ENCODE measurements at places on chromosomes 6 and 20.

- no peak for DNase-seq
Measured at GRCh38 chr6:54801669-54802068, 44.9 kb upstream of the FAM83B start.

DNA sequence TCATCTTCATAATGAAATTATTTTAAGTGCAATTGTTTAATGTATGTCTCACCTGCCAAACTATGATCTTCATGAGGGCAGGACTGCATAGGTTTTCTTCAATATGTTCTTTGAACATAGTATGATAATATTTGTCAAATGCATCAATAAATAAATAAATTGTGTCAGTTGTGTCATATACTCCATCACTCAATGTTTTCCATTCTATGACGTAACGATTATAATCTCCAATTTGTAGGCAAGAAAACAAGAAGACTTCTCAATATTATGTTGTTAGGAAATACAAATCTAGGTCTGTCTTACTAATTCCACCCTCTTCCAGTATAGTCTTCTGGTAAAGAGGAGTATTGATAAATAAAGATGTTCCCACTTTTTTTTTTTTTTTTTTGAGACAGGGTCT is 858.1 kb downstream of the MAFB start:
- no peak for DNase-seq

- DNase-seq = no peak
Measured at GRCh38 chr20:18908109-18908508, 94.5 kb downstream of the SCP2D1 start.

DNA sequence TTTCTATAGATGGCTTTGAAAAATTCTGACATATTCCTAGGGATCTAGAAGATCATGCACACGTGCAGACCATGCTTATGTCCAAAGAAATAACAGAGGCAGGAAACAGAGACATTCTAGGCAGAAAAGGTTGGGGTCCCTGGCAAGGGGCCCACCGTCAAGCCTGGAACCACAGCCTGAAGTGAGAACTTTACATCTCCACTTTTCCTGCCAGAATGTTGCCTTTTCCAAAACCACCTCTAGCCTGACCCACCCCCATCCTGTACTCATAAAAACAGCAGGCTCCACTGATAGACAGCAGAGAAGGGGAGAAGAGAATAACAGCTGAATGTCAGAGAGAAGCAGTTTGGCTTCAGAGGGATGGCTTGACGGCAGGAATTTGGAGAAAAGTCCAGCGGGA is 257.3 kb upstream of the NT5E start:
- DNase-seq = no peak

DNA sequence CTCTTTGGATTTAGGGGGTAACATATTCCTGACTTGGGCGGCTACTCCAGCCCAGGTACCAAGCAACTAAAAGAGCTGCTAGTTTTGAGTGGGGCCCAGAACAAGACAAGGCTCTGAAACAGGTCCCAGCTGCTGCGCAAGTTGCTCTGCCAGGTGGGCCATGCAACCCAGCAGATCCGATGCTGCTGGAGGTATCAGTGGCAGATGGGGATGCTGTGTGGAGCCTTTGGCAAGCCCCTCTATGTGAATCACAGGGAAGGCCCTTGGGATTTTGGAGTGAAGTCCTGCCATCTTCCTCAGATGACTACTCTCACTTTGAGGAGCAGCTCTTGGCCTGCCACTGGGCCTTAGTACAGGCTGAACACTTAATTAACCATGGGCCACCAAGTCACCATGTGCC is 43.7 kb upstream of the VSX1 start:
- no peak for DNase-seq

DNA sequence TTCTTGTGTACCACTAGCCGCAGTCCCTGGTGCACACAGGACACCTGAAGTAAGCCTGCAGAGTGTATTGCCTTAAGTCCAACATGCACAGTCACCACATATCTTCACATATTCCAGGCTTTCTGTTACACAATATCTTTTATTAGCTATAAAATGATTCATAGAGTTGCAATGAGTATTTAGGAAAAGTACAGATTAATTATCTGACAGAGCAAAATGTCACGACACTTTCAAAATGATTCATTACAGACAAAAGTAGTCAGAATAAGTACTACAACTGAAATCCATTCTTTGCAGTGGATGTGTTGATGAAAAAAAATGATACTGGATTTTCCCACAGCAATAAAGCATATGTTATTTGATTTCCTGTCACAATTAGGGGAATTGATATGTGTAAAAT is 199.5 kb upstream of the ASCC3 start:
- DNase-seq = no peak

GRCh38 chr6:90107371-90107770 is 189.3 kb downstream of the BACH2 start:
- DNase-seq = no peak

DNA sequence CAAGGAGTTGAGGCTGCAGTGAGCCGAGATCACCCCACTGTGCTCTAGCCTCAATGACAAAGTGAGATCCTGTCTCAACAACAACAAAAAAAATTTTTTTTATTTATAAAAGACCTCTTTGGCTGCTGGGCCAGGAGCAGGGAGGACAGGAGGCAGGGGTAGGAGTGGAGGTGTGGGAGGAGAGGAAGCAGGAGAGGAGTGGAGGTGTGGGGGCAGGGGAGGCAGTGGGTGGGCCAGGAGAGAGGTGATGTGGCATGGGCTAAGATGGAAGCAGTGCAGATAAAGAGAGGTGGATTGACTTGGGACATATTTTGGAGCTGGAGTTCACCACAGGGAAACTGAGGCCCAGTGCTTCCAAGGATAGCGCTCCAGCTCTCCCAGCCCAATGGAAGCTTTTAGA is 13.4 kb upstream of the CSNK2A1 start:
- DNase-seq = no peak

DNA sequence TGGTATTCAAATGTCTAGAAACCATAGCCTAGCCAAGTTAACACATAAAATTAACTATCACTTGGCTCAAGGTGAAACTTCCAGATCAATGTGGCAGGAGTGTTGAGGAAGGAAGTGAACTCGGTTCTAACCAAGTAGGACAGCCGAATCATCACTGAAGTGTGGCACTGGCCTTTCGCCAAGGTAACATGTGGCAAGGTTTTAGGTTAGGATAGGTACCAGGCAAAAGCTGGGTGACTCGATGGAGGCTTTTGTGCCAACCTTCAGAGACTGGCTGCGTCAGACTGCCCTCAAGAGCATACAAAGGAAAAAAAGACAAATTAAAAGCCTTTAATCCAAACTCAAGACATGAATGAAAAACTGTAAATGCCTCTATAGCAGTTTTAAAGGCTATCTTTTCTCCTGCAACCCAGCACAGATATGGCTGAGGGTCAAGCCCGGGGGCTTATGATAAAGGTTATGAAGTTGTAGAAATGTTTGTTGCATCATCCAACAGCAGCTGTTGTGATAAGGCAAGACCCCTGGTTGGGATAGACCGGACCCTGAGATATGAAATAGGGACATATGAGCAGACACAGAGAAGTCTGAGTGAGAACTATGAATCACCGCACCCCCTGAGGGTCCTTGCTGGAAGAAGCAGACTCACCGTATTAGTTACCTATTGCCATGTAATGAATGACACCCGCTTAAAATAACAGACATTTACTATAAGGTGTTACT is 11.9 kb downstream of the PSMB9 start:
- DNase-seq = no peak

- DNase-seq = no peak
Measured at GRCh38 chr6:92147246-92147645, 1272.1 kb downstream of the EPHA7 start.

DNA sequence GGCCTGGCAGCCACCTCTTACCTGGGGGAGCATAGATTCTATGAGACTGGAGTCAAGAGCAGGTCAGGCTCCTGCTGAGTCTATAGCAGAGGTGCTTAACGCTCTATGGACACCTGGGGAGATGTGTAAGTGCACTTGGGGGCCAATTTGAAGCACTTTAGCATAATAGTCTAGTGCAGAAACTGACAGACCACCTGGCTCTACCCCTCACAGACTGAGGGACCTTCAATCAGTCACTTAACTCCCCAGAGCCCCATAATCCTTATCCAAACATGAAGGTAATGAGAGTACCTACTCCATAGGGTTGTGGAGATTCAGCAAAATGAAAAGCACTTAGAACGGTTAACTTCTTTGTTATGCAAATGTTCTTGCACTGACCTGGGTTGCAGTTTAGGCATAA is 87.3 kb upstream of the SLC22A16 start:
- peak; percentile 27 for DNase-seq

- DNase-seq = no peak
Measured at GRCh38 chr6:152993431-152993830, 9.1 kb downstream of the MTRF1L start.

DNA sequence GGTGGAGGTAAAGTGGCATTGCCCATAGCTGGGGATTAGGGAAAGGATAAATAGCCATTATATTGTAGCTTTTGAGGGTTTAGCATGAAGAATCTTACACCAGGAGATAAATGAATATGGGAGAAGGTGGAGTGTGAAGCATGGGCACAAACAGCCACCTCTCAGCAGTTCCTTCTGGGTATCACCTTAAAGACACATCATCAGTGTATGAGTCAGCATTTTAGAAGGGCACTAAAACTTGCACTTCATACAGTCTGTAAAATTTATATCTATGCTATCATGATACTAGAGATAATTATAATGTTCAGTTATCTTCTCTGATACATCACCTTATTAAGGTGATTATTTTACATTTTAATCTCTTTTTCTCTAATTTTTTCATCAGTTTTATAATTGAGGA is 25.3 kb downstream of the SLC35A1 start:
- no peak for DNase-seq

- DNase-seq = no peak
Measured at GRCh38 chr6:69801225-69801624, 4.4 kb upstream of the LMBRD1 start.

- no peak for DNase-seq
Measured at GRCh38 chr20:47792021-47792618, 6.8 kb upstream of the SULF2 start.

GRCh38 chr20:48175261-48175660 is 390.0 kb upstream of the SULF2 start:
- no peak for DNase-seq

- DNase-seq = no peak
Measured at GRCh38 chr6:84687431-84687830, 77.0 kb downstream of the TBX18 start.
